ENCODE measurements at places on chromosomes 16 and 17.
A peak's percentile ranks its signal among the peaks of the same experiment; 100 is the strongest.

DNA sequence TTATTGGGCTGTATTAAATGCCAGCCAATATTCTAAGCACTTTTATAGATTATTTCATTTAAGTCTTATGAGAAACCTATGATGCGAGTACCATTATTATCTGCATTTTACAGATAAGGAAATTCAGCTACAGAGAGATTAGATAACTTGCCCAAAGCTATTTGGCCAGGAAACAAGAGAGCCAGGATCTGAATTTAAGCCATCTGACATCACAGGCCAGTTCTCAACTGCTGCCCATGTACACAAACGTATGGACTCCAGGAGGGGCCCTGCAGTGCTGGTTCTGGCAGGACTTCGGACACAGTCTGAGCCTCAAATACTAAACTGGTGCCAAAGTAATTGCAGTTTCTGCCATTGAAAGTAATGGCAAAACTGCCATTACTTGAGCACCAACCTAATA lies 40.2 kb downstream of the CPPED1 start:
- no peak for DNase-seq

DNA sequence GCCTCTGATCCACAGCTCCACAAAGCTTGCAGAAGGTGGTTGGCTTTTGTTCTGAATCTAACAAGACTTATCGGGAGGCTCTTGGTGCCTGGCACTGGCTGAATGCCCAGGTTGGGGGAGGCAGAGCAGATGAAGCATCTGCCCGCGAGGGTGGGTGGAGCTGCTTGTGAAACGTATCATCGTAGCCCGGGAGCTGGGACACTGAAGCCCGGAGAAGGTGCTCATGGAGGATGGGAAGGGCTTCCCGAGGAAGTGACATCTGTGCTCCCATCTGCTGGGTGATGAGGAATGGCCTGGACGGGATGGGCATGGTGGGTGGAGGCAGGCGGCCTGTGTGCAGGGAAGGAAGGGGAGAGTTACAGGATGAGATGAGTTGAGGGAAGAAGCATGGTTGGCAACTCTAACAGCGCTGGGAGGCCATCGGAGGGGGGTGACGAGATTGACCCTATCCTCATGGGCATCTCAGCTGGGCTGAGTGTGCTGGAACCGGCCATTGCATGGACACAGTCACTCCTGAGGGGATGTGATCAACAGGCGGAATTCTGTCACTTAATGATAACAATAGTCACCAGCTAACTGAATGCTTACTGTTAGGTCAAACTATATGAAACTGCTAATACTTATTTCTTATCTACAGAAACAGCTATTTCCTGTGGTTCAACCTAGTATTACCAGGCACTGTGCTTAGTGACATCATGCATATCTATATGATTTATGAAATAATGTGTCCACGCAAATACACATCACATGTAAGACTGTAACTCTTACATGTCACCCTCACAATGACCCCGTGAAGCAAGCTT lies 102.7 kb downstream of the ABCC6 start:
- peak; percentile 95 for DNase-seq

DNA sequence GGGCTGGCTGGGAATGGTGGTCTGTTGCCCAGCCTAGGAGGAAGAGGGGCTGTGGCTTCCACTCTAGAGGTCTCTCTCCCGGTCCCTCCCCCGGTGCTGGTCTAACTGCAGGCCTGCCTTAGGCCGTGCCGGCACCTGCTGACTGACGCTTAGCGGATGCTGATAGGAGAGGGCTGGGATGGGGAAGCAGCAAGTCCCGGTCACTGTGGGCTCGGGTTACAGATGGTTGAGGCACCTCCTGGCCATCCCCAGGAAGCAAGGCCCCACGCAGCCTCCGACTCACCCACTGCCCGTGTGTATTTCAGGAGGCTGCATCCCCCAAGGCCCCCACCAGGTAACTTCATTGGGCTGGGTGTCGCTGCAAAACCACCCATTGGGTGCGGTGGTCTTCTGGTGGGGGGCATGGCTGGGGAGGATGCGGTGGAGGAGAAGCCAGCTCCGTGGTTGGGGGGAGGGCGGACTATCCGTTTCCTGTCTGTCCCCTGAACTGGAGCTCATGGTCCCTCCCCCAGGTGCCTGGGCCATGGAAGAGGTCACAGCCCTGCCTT lies 278.9 kb downstream of the SEC14L1 start:
- no peak for DNase-seq

GRCh38 chr17:33204701-33205100 lies 88.4 kb downstream of the ASIC2 start:
- no peak for DNase-seq

GRCh38 chr17:40062329-40063186 lies at the start of gene THRA:
Gene THRA, plus strand, starts transcription at chr17:40062965. Its CDS starts 11,524 bp downstream, at chr17:40074489.
- DNase-seq: peak; percentile 32

GRCh38 chr17:76996741-76997694 lies 128.8 kb downstream of the MGAT5B start:
- DNase-seq: no peak

GRCh38 chr17:49035470-49036269 lies 38.5 kb downstream of the IGF2BP1 start:
- DNase-seq: peak; percentile 16

DNA sequence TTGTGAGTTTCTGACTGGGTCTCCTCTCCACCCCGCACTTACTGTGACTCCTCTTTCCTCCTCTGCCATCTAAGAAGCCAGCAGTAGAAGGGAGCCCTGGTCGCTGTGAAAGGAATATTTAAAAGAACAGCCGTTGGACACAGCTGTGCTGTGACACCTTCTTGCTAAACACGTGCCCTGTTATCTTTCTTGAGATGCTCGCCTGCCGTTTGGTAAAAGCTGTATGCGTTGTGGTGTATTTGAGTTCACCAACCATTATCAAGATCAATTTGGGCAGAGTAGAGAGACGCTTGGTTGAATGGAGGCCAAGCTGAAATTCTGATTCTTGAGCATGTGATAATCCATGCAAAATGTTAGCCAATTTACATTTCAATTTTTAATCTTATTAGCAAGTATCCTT lies 3.8 kb downstream of the GID4 start:
- DNase-seq: no peak

DNA sequence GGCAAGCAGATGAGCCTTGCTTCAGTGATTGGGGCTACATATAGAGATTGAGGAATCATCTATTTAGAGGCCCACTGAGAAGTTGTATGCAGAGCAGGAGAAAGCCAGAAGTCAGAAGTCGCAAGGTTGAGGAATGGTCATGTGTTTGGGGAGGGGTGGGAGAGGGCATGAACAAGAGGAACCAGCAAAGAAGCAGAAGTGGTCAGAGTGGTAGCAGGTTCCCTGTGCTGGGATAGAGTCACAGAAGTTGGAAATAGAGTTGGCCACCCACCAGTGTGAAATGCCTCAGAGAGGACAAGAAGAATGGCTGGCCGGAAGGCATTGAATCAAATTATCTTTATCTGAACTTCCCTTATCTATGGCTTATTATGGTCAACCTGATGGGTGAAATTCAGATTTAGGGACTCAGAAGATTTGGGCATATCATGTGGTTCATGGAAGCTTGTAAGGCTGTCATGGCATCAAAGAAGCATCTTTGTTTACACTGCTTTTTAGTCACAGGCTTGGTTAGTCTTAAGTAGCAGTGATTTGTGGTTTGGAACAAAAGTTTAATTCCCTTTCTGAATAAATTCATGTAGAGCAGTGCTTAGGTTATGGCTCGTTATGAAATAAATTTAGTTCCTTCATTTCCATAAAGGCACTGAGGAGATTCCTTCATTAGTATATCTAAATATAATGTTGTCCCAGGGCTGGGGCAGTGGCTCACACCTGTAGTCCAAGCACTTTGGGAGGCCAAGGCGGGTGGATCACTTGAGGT lies 19.7 kb downstream of the MAP3K3 start:
- DNase-seq: no peak

- DNase-seq: no peak
Measured at GRCh38 chr17:4048218-4048617, 84.0 kb upstream of the ATP2A3 start.

GRCh38 chr17:67833946-67834631 lies 8.8 kb downstream of the BPTF start:
- DNase-seq: no peak

- DNase-seq: peak; percentile 77
Measured at GRCh38 chr17:7191571-7192270, 12.6 kb upstream of the ASGR1 start.

DNA sequence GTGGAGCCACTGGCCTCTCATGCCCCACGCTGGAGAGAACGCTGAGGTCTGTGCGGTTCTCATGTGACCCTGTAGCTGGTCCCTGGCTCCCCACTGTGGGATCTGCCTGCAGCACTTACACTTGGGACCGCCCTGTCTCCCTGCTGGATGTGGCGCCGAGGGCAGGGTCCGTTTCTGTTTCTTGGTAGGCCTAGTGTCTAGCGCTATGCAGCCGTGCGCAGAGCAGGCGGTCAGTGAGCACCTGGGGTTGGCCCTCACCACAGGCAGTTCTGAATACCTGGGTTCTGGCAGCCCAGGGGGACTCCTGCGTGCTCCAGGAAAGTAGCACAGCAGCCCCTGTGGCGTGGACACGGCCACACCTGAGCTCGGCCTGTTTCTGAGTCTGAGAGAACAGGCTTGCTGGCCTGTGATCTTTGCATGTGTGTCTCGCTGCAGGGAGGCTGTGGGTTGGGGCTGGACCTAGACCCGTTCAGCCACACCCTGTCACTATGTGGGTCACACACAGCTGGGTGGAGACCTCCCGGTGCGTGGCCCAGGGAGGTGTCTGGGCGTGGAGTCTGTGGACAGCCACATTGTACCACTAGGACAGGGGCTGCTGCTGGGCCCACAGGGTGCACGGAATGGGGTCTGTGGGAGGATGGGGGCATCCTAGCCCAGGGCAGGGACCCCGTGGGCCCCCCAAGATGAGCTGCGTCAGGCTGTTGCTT lies 2.8 kb downstream of the CAPN15 start:
- no peak for DNase-seq

DNA sequence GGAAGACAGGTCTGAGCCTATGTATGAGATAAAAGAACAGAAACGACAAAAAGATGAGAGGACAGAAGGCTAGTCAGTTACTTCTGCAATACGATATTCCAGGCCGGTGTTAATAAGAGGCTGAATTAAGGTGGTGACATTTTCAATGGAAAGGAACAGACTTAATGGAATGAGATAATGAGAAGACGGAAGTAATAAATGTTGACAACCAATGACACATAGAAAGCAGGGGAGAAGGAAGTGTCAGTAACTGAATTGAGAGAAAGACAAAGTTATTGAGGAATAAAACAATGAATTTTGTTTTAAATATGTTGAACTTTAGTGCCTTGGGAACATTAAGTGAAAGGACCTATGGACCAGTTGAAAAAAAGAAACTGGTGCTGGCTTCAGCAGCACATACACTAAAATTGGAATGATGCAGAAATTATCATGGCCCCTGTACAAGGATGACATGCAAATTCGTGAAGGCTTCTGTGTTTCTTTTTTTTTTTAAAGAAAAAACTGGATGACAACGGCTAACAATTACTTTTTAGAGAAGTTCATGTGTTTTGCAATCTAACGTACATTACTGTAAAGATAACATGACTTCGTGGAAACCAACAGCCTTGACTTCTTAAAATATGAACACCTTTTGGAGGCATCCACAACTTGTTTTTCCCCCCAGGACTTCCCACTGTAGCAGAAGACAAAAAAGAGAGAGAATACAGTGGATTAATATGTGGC lies 18.5 kb upstream of the CPD start:
- no peak for DNase-seq

- no peak for DNase-seq
Measured at GRCh38 chr16:6618874-6619273, 713.8 kb upstream of the RBFOX1 start.

DNA sequence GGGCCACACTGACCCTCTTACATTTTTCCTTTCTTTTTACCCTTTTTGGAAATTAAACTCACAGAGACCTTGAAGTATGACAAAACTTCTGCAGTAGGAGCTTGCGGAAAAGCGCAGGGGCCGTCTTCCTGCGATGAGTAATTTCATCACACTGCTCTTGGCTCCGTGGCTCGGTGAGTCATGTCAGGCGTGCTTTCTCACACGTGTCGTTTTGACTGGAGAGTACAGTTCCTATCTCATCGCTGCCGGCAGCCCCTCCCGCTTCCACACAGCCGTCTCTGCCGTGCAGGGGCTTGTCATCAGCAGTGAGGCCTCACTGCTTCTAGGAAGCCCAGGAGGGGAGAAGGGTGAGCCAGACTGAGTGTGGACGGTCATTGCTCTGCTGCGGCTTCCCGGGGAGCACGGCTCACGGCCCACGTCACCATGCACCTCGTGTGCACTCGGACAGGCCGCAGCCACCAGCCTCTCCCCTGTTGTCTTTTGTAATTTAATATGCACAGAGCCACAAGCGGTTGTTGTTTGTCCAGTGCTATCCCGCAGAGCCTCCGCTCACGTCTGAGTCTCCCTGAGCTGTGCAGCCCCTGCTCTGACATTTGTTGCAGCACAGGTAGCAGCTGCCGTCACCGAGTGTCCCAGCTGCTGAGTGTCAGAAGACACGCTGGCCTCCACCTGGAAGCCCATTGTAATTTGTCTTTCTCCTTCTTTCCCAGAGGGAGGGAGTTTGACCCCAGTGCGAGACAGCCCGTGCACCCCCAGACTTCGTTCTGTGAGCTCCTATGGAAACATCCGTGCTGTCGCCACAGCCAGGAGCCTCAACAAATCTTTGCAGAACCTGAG lies 99.4 kb upstream of the CHMP6 start:
- peak; percentile 44 for DNase-seq
